ENCODE measurements at places on chromosomes 7 and 10.
A peak's percentile ranks its signal among the peaks of the same experiment; 100 is the strongest.

- no peak overlapping the region for H3K27ac ChIP-seq
- peaks cover 24% of the 10 kb centered on the region for H3K4me1 ChIP-seq
- H3K4me3 ChIP-seq = no peak overlapping the region
Measured at GRCh38 chr10:122514045-122514840, 46.3 kb upstream of the DMBT1 start.

DNA sequence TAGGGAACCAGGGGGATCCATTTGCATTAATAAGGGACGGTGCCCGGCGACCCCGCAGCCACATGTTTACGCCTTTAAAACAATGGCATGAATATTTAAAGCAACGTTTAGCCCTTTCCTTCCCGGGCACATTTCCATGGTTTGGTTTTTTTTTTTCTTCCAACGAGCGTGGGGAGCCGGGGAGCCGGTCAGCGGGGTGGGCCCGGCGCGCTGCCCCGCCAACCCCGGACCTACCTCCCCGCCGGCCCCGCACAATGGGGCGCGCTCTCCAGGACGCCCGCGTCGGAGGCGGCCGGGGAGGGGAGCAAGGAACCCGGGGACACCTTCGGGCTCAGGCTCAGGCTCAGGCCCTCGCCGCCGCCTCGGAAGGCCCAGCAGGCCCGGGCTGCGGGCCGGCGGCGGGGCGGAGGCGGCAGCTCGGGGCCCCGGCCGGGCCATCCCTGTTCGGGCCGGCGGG, 1.0 kb downstream of the SEPHS1 start:
- H3K27me3 ChIP-seq = no peaks in the 10 kb centered on the region
- H3K36me3 ChIP-seq = peaks cover 19% of the 10 kb centered on the region
- no peak for DNase-seq
- H3K4me1 ChIP-seq = peaks cover 41% of the 10 kb centered on the region

GRCh38 chr7:131521651-131522163, 34.7 kb downstream of the PODXL start:
- peaks cover 11% of the 10 kb centered on the region for H3K27me3 ChIP-seq
- no peaks in the 10 kb centered on the region for H3K36me3 ChIP-seq
- H3K4me3 ChIP-seq = no peak overlapping the region
- peak overlapping the region; percentile 52 for H3K27ac ChIP-seq
- no peak for DNase-seq
- peaks cover 12% of the 10 kb centered on the region for H3K4me1 ChIP-seq

GRCh38 chr10:86888585-86889381, 68.6 kb downstream of the MMRN2 start:
- H3K27me3 ChIP-seq = no peaks in the 10 kb centered on the region
- H3K36me3 ChIP-seq = peaks cover 2% of the 10 kb centered on the region
- H3K4me1 ChIP-seq = peaks cover 8% of the 10 kb centered on the region

GRCh38 chr10:69045441-69046300, 42.2 kb upstream of the SRGN start:
- H3K4me3 ChIP-seq = peak overlapping the region; percentile 79
- peaks cover 41% of the 10 kb centered on the region for H3K4me1 ChIP-seq
- peaks cover 2% of the 10 kb centered on the region for H3K36me3 ChIP-seq
- peak overlapping the region; percentile 99 for H3K27ac ChIP-seq
- no peaks in the 10 kb centered on the region for H3K27me3 ChIP-seq

DNA sequence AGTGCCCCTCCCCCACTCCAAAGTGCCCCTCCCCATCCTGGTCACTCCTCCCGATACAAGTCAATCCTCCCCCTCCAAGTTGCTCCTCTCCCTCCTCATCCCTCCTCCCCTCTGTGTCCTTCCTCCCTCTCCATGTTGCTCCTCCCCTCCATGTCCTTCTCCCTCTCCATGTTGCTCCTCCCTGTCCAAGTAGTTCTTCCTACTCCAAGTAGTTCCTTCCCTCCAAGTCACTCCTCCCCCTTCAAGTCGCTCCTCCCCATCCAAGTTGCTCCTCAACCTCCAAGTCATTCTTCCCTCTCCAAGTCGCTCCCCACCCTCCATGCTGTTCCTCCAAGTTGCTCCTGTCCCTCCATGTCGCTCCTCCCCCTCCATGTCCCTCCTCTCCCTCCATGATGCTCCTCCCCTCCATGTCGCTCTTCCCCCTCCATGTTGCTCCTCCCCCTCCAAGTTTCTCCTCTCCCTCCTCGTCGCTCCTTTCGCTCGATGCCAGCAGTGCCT, 8.6 kb upstream of the WBP1L start:
- no peak for DNase-seq
- peaks cover 11% of the 10 kb centered on the region for H3K36me3 ChIP-seq
- no peaks in the 10 kb centered on the region for H3K27me3 ChIP-seq
- H3K4me1 ChIP-seq = no peaks in the 10 kb centered on the region
- H3K27ac ChIP-seq = no peak overlapping the region

DNA sequence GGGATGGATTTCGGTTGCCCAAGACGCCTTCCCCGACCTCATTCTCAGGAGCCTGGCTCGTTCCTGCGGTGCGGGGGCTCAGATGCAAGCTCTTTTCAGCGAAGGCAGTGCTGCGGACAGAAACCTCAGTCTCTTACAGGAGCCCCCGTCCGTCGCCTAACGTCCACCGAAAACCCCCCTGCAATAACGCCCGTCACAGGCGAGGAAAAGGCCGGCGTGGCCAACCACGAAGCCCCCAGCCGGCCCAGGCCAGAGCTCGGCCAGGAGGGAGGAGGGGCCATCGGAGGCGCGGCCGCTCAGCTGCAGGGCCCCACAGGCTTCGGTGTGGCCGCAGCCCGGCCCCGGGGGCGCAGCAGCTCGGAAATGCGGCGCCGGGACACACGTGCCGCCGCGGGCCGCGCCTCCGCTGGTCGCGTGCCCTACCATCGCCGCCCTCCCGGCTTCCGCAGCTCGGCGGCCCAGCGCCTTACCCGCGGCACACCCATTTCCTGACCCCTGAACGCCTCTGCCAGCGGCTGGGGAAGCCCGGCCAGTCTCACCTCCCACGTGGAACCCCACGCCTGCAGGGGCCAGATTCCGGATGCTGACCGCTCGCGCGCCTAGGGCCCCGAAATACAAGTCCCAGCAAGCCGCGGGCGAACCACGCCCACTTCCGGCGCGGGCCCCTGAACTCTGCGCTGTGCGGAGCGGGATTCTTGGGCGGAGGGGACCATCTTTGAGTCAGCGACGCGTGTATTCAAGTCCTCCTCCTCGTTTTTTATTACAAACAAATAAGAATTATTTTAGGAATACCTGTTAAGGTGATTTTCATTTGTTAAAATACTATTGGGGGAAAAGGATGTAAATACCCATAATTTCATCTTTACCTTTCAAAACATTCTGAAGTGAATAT, at the start of gene ZNF239:
Gene ZNF239 (minus strand): TSS at position 616 of the 892 bp plus-strand sequence. CDS start 16,537 bp downstream, outside the sequence.
- peak within 1 kb of the TSS; percentile 75 for H3K4me3 ChIP-seq
- H3K27ac ChIP-seq = peak within 1 kb of the TSS; percentile 49
- peak; percentile 77 for DNase-seq
- no peaks in the 10 kb centered on the region for H3K27me3 ChIP-seq
- peaks cover 12% of the 10 kb centered on the region for H3K36me3 ChIP-seq

- no peaks in the 10 kb centered on the region for H3K36me3 ChIP-seq
- H3K27ac ChIP-seq = no peak overlapping the region
- no peaks in the 10 kb centered on the region for H3K27me3 ChIP-seq
- no peak for DNase-seq
- H3K4me1 ChIP-seq = no peaks in the 10 kb centered on the region
Measured at GRCh38 chr7:139455789-139456188, 27.7 kb downstream of the KLRG2 start.

GRCh38 chr7:128017460-128017859, 13.8 kb downstream of the LRRC4 start:
- DNase-seq = no peak
- peaks cover 7% of the 10 kb centered on the region for H3K36me3 ChIP-seq
- H3K27me3 ChIP-seq = no peaks in the 10 kb centered on the region
- H3K4me1 ChIP-seq = peaks cover 7% of the 10 kb centered on the region
- H3K27ac ChIP-seq = no peak overlapping the region

GRCh38 chr10:117074621-117075020, 63.4 kb downstream of the VAX1 start:
- H3K4me3 ChIP-seq = no peak overlapping the region
- no peak for DNase-seq

GRCh38 chr7:122430710-122431109, 126.2 kb upstream of the FEZF1 start:
- H3K4me3 ChIP-seq = no peak overlapping the region
- H3K27ac ChIP-seq = no peak overlapping the region
- H3K4me1 ChIP-seq = no peaks in the 10 kb centered on the region
- no peak for DNase-seq
- no peaks in the 10 kb centered on the region for H3K27me3 ChIP-seq

- peaks cover 28% of the 10 kb centered on the region for H3K27me3 ChIP-seq
- no peak overlapping the region for H3K4me3 ChIP-seq
- no peaks in the 10 kb centered on the region for H3K4me1 ChIP-seq
Measured at GRCh38 chr10:61299156-61299555, 154.0 kb downstream of the TMEM26 start.

GRCh38 chr7:111486472-111487142, 75.7 kb downstream of the IMMP2L start:
- no peak overlapping the region for H3K4me3 ChIP-seq
- H3K27ac ChIP-seq = no peak overlapping the region
- H3K27me3 ChIP-seq = no peaks in the 10 kb centered on the region
- no peaks in the 10 kb centered on the region for H3K36me3 ChIP-seq

DNA sequence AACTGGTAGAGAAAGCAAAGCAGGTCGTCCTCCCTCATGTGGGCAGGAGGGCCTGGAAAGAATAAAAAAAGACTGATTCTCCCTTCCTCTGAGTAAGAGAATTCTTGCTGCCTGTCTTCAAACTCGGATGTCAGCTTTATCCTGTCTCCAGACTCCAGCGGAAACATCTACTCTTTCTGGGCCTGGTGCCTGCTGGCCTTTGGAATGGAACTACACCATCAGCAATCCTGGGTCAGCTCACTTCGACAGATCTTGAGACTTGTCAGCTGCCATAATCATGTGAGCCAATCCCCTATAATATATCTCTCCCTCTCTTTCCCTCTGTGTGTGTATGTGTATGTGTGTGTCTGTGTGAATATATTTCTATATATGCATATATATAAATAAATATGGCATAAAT, 411.0 kb upstream of the DPP6 start:
- H3K27me3 ChIP-seq = no peaks in the 10 kb centered on the region
- no peaks in the 10 kb centered on the region for H3K4me1 ChIP-seq
- no peak overlapping the region for H3K27ac ChIP-seq
- H3K4me3 ChIP-seq = no peak overlapping the region
- no peak for DNase-seq

DNA sequence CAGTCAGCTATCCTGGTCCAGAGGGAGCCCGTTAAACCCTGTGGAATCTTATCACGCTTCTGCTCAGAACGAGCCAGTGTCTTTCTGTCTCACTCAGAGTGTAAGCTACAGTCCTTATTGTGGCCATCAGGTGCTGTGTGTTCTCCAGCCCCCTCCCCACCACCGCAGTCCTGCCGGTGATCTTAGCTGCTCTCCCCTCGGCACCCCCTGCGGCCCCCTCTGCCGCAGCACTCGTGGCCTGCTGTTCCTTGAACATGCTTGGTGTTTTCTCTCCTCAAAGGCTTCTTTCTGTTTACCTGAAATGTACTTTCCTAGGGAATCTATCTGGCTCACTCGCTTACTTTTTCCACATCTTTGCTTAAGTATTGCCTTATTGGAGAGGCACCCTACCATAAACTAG, 38.2 kb upstream of the TMEM236 start:
- no peak overlapping the region for H3K27ac ChIP-seq
- DNase-seq = no peak
- no peaks in the 10 kb centered on the region for H3K4me1 ChIP-seq

- no peak overlapping the region for H3K4me3 ChIP-seq
- DNase-seq = no peak
- H3K27ac ChIP-seq = no peak overlapping the region
Measured at GRCh38 chr10:103849212-103849877, 6.0 kb downstream of the SH3PXD2A start.

All from T-helper 2 cell treated with Interferon-gamma antibody and Interleukin-4, amounts not matched to agents 5 μg/mL and 100 μg/mL, for 36 hours (primary cell).